Stimulated activated CD8-positive, alpha-beta memory T cell treated with anti-CD3 and anti-CD28 coated beads, Interleukin-7, amount 100 ng/mL, for 1 hour (primary cell): ENCODE measurements at places on chromosomes 4 and X.

GRCh38 chrX:46543441-46543840, 1.8 kb downstream of the ZNF674 start:
- no peak for DNase-seq

GRCh38 chr4:189979196-189980047, 38.8 kb downstream of the FRG1 start:
- DNase-seq, result no peak

DNA sequence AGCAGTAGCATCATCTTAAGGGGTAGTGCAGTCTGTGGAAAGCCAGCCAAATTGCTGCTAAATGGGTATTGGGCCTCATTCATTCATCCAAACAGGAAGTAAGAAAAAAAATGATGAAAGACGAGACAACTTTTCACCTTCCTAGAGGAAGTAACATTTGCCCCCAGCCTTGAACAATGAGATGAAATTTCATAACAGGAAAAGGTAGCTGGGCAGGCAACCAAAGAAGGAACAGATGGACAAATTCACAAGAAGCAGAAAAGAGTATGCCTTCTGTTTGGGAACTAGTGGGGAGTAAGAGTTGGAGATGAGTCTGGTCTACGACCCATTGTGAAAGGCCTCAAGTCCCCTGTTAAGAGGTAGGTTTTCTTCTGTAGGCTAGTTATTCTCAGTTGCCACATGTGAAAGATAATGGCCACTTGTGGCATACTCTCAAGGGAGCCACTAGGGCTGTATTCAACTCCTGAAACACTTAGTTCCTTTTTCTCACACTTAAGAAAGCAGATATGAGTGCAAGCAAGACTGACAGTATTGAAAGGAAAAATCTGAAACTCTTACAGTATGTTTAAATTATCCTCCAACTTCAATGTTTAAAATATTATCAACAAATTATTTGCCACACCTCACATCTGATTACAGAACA, 190.4 kb downstream of the AR start:
- DNase-seq, result no peak

DNA sequence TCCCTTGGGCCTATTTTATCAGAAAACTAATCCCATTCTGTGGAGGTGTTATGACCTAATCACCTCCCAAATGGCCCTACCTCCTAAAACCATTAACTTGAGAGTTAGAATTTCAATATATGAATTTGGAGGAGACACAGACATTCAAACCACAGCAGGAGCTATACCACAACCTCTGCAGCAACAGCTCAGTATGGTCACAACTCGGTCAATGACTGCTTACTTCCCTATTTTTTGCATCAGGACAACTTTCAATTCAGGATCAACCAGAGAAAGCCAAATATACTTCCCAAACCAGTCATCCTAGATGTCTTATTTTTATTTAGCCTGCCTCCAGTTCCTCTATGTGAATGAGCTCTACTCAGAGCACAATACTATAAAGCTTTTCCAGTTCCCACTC, 11.3 kb upstream of the SMARCA5 start:
- DNase-seq, result no peak

- no peak for DNase-seq
Observed at GRCh38 chrX:150464001-150464400, 100.9 kb downstream of the MAMLD1 start.

- no peak for DNase-seq
Observed at GRCh38 chr4:87853108-87853507, 20.3 kb downstream of the MEPE start.

- no peak for DNase-seq
Observed at GRCh38 chrX:151419782-151420181, 22.8 kb downstream of the VMA21 start.

DNA sequence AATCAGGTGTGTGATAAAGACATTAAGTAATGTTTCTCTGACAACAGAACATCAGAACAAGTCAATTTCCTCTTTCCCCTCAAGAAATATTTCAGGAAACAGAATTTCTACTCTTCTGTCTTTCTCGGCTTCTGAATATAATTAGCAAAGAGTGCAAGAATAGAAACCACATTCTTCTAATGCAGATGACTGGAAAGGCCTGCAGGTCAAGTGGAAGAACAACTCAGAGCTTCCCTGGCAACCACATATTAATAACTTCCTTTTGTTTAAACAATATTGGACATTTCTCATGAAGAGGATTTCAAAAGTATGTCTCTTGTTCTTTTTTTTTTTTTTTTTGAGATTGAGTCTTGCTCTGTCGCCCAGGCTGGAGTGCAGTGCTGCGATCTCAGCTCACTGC, 225.5 kb downstream of the PARM1 start:
- no peak for DNase-seq

DNA sequence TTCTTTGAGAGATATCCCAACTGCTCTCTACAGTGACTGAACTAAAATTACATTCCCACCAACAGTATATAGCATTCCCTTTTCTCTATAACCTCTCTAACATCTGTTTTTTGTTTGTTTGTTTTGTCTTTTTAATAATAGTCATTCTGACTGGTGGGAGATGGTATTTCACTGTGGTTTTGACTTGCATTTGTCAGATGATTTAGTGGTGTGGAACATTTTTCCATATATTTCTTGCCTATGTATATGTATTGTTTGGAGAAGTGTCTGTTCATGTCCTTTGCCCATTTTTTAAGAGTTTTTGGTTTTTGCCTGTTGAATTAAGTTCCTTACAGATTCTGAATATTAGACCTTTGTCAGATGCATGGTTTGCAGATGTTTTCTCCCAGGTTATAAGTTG, 9.0 kb downstream of the USO1 start:
- no peak for DNase-seq

- DNase-seq, result no peak
Observed at GRCh38 chr4:139524062-139524631, 31.9 kb downstream of the SETD7 start.

DNA sequence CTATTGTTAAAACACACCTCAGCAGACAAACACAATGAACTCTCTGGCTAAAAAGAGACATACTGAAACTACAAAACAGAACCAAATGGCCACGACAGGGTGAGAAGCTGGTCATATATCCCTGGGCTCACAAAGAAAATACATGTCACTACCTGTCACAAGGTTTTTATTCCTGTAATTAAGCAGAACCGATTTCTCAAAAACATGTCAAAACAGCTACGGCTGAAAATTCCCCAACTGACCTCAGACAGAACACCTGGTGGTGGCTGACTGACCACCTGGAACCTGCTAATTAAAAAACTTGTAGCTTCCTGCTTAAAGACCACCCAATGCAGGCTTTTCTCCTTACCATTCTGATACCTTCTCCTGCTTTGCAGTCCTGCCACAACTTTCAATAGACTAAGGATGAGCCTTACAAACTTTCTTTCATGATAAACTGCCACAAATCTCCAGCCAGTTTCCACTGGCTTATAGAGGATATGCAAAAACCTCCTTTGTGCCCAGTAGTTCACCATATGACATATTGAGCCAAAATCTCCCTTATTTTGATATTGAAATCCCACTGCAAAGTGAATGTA, 571.9 kb downstream of the SPOCK3 start:
- DNase-seq, result no peak

GRCh38 chrX:33133320-33133719, 78.0 kb downstream of the DMD start:
- no peak for DNase-seq

GRCh38 chr4:147633113-147633512, 15.9 kb downstream of the TMEM184C start:
- no peak for DNase-seq

GRCh38 chr4:137700751-137701150, 168.5 kb upstream of the PCDH18 start:
- no peak for DNase-seq

- no peak for DNase-seq
Observed at GRCh38 chr4:54904953-54905352, 220.4 kb downstream of the KDR start.

DNA sequence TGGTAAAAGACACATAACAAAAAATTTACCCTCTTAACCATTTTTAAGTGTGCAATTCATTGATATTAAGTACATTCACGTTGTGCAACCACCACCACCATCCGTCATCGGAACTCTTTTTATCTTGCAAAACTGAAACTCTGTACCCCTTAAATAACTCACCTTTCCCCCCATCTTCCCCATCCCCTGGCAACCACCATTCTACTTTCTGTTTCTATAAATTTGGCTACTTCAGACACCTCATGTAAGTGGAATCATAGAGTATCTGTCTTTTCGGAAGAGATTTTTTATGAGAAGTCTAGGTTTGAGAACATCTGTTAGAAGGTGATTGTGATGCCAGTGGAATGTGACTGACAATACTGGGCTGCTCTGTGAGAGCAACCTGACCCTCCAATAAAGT, 39.8 kb upstream of the CCDC149 start:
- DNase-seq, result no peak

GRCh38 chr4:62531264-62531663, 1331.1 kb downstream of the ADGRL3 start:
- DNase-seq, result no peak

DNA sequence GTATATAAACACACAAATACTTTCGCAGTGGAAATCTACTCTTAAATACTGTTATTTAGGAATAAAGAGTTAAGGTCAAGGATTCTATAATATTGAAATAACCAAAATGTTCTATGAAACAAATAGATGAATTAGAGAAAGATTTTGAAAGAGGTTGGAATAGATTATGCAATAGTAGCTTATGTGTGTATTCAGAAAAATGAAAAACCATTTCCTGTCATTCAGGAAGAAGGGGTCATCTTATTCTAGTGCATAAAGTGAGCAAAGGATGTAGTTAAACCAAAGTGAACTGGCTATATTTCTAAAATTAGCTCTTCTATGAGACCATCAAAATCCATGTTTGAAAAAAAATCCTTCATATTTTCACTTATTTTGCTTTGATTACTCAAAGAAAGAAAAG, 30.0 kb upstream of the MYOZ2 start:
- no peak for DNase-seq

- no peak for DNase-seq
Observed at GRCh38 chr4:182801636-182802035, 115.5 kb downstream of the DCTD start.

DNA sequence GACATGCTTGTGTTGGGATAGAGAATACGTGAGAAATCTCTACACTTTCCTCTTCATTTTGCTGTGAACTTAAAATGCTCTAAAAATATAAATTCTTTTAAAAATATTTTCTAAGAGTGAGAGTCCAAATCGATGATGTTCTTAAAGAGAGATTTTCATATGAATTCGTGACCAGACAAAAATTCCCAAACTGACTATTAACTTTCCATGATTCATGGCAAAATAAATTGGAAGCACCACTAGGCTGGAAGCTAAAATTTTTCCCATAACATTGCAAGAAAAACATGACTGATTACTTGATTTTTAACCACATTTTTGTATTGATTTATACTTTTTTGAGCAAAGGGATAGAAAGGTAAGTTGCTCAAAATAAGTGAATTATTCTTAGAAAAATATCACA, 201.1 kb downstream of the ANTXR2 start:
- no peak for DNase-seq

DNA sequence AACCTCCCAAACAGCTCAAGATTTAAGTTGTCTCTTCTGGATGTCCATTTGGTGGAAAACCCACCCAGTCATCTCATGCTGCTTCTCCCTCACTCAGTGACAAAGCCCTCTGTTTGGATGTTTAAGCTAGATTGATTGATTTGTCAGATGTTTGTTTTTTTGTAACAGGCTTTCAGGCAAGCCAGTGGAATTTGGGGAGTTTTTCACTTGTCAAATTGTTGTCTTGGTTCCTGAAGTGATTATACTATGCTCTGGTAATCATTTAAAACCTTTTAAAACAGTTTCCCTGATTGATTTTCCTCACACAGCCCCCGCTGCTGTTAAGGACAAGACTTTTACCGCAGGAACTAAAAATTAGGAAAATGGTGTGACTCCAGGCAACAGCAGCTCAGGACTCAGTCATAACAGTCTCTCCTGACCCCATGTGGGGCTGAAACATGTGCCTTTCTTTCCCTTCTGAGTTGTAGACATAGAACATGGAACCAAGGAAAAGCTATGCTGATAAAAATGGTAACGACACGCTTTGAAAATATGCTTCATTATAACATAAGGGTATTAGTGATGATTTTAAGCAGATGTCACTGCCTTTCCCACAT, 40.8 kb upstream of the SETD7 start:
- DNase-seq, result no peak

DNA sequence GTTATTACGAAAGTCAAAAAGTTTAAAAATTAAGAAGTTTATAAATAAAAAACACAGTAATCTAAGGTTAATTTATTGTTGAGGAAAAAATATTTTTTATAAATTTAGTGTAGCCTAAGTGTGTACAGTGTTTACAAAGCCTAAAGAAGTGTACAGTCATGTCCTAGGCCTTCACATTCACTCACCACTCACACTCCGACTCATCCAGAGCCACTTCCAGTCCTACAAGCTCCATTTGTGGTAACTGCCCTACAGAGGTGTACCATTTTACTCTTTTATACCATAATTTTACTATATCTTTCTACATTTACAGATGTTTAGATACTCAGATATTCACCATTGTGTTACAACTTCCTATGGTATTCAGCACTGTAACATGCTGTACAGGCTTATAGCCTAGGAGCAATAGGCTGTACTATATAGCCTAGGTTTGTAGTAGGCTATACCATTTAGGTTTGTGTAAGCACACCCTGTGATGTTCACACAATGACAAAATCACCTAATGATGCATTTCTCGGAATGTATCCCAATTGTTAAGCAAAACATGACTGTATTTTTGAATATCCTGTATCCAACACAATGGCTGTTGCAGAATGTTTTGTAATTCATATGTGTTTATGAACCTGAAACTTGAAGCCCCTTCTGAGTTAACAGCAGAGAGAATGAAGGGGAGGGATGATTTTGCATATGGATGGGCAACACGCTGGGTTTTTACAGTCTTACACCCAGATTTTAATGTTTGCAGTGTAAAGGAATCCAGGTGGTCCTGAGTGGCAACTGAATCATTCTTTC, 3.1 kb downstream of the PPBP start:
- no peak for DNase-seq

DNA sequence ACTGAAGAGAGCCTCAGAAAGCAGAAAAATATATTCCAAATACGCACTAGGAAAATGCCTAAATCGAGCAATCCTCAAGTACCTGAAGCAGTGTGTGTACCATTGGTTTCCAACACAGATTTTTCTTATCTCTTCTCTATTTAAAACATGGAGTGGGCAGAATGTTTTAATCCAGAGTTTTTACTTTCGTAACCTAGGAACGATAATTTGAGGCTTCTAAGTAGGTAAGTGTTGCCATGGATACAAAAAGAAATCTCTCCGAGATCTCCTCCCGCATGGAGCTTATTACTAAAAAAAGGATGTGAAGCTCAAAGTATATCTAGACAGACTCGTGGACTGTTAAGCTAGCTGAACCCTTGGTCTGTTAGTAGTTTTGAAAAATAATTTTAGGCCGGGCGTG, 23.0 kb upstream of the OTUD4 start:
- DNase-seq, result no peak

GRCh38 chr4:142155347-142155746, 519.0 kb downstream of the IL15 start:
- no peak for DNase-seq

GRCh38 chr4:4859325-4859798, at the start of gene MSX1:
MSX1 (plus strand) TSS chr4:4859665; CDS start chr4:4859900, 235 bp downstream.
- no peak for DNase-seq

- DNase-seq, result no peak
Observed at GRCh38 chrX:40521868-40522450, 58.8 kb upstream of the ATP6AP2 start.

- DNase-seq, result peak; percentile 52
Observed at GRCh38 chr4:82429728-82430192, 502 bp downstream of the HNRNPDL start.
